ENCODE measurements at places on chromosomes 16 and 17. TPM values are rescaled to one million over a fixed set of nuclear protein-coding genes. Genes with fewer than 3 reads are reported as not detected.

TBC1D3K gene
- total RNA-seq, result not detected

NUPR1 gene
- 3.7 TPM for total RNA-seq

RAB26 gene
- total RNA-seq, result not detected

HBA1 gene
- 2,922 TPM for total RNA-seq

JPH3 gene
- total RNA-seq, result not detected

KRTAP3-2 gene
- total RNA-seq, result not detected

TBC1D3B gene
- not detected for total RNA-seq

SPNS2 gene
- total RNA-seq, result 2.6 TPM

CCL16 gene
- not detected for total RNA-seq

MVP gene
- 28.2 TPM for total RNA-seq

All from skeletal muscle tissue (tissue), 5 donors.